Stimulated activated memory B cell treated with anti-CD40 and anti-IgM and Interleukin-4, amounts not matched to agents 10 μg/mL and 1 μg/mL and 100 μg/mL, for 72 hours (primary cell): ENCODE measurements at places on chromosomes 4 and X.
A peak's percentile ranks its signal among the peaks of the same experiment; 100 is the strongest.

DNA sequence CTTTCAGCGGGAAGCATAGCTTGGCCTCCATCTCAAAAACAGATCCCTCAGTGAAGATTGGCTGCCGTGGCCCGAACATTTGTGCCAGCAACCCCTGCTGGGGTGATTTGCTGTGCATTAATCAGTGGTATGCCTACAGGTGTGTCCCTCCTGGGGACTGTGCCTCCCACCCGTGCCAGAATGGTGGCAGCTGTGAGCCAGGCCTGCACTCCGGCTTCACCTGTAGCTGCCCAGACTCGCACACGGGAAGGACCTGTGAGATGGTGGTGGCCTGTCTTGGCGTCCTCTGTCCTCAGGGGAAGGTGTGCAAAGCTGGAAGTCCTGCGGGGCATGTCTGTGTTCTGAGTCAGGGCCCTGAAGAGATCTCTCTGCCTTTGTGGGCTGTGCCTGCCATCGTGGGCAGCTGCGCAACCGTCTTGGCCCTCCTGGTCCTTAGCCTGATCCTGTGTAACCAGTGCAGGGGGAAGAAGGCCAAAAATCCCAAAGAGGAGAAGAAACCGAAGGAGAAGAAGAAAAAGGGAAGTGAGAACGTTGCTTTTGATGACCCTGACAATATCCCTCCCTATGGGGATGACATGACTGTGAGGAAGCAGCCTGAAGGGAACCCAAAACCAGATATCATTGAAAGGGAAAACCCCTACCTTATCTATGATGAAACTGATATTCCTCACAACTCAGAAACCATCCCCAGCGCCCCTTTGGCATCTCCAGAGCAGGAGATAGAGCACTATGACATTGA, 175.4 kb downstream of the FAT4 start:
- ATAC-seq: peak; percentile 50

DNA sequence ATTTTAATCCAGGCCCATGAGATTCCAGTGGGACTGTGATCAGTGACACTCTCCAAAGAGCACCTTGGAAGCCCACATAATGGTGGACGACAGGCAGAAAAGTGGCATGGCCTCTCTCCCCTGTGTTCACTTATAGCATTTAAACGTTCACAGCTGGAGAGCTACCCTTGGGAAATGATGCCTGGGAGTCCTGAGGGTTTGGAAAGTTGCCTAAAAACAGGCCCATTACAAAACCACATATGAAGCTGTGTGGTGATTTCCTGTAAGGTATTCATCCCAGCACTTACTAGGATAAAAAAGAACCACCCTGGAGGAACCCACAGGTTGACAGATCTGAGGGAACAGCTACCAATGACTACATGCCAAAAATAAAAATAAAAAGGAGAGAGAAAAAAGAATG, 193.2 kb downstream of the RASL11B start:
- ATAC-seq: no peak

DNA sequence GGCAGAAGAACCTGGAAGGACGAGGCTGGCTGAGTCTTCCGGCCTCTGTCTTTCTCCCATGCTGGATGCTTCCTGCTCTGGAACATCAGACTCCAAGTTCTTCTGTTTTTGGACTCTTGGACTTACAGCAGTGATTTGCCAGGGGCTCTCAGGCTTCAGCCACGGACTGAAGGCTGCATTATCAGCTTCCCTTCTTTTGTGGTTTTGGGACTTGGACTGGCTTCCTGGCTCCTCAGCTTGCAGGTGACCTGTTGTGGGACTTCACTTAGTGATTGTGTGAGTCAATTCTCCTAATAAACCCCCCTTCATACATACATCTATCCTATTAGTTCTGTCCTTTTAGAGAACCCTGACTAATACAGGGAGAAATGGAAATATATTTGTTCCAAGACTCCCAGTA, 265.8 kb downstream of the PCDH18 start:
- no peak for ATAC-seq

DNA sequence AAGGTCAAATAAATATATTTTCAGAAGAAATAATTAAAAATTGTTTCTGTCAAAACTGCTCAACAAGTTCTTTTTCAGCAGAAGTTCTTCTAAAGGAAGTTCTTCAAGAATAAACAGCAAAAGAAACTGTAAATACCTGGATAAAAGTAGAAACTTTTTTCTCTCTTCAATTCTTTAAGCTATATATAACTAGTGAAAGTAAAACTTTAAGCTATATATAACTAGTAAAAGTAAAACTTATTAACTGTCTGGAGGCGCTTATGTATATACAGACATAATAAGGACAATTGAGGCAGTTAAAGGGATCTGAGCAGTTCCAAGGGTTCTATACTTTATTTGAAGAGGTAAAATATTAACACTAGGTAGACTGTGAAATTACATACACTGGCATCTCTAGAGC, 126.9 kb downstream of the LRBA start:
- ATAC-seq: no peak

DNA sequence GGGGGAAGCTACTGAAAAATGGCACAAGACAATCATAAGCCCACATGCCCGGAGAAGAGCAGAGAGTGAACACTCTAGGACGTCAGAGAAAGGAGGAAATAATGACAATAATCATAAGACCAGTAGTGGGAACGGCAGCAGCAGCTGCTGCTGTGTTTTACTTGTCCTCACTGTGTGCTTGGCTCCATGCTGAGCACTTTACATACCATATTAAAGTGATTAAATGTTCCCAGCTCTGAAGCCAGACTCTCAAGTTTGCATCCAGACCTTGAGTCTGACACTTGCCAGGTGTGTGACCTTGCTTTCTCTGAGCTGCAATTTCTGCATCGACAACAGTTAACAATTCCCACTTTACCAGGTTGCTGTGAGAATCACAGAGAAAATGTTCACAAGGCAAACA, 255.4 kb downstream of the SPANXN1 start:
- no peak for ATAC-seq

GRCh38 chr4:112861691-112862674, 187.5 kb upstream of the ANK2 start:
- ATAC-seq: no peak

- no peak for ATAC-seq
These were observed 14.4 kb upstream of the SMS start for GRCh38 chrX:21926116-21926515.

GRCh38 chr4:83205760-83206159, 78.8 kb downstream of the COQ2 start:
- no peak for ATAC-seq

DNA sequence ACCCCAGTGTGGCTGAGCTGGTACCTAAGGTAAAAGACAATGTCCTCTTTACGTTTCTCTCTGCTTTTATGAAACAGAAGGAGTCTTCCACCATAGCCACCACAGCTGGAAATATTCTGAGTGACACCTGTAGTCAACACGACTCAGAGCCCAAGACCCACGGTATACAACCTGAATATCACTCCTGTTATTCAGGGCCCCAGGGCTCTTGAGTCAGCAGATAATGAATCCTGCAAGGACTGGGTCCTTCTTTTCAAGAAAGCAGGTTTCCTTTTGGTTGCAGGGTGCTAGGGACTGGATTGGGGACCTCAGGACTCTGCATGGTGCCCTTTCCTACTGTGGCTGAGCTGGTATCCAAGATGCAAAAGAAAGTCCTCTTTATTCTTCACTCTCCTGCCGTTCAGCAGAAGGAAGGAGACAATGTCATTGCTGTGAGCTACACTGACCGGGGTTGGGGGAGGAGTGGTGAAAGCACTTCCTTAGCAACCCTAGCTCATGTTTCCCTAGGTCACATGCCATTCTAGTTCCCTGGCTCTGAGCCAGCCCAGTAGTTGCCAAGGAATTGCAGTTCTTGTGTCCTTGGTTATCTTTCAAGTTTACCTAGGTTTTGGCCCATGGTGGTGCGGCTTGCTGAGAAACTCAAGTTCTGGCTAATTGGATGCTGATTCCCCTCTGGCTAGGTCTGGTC, 23.7 kb upstream of the UNC5C start:
- peak; percentile 36 for ATAC-seq

- ATAC-seq: no peak
These were observed 335.2 kb downstream of the FBXW7 start for GRCh38 chr4:152200511-152201333.

DNA sequence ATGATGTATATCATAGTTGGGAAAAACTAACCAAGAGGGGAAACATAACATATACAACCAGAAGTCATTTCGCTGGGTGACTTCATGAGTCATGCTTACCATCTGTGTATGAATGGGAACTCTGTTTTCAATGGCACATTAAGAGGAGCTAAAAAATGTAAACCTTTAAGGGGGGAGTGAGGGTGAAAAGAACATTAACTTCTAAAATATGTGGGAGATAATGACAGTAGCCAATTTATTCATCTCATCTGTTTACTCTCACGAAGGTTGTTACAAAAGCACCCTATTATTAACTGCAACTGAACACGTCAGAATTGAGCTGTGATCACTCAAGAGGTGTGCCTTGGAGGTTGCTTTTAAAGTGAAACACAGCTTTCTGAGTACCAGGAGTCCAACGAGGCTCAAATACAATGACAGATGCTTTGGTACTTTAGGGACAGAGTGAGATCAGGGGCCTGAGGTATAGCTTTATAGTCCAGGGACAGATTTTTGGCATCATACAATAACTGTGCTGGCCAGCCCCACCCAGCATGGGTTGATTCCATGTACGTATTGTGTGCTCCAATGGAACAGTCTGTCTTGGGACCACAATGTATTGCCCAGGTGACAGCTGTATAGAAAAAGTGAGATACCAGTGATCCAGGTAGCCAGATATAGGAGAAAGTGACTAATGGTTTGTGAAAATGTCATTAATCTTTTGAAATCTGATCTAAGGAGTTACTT, 107.3 kb downstream of the AMMECR1 start:
- ATAC-seq: no peak

DNA sequence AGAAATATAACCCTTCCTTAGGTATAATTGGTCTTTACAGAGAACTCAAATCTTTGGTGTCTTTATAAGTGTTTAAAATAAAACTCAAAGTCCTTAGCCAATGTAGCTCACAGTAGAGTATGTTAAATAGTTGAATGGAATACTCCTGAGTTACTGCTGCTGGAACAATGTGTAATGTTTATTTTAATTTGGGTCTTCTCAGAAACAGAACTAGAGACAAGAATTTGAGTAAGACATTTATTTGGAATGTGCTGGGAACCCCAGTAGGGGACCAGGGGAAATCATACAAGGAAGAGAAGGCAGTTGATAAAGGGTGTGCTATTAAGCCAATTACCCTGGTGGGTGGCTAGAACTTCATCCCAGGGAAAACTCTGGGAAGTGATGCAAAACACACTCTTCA, 240.4 kb upstream of the LDB2 start:
- no peak for ATAC-seq

DNA sequence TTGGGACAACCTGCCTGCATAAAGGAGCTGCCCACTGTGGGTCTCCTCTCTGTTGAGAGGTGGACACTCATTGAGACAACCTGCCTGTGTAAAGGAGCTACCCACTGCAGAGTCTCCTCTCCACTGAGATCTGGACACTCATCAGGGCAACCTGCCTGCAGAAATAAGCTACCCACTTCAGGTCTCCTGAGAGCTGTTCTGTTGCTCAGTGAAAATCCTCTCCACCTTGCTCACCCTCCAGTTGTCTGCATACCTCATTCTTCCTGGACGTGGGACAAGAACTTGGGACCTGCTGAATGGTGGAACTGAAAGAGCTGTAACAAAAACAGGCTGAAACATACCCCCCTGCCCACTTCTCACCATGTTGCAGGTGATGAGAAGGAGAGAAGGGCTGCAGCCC, 59.9 kb upstream of the CDKN2AIP start:
- no peak for ATAC-seq

DNA sequence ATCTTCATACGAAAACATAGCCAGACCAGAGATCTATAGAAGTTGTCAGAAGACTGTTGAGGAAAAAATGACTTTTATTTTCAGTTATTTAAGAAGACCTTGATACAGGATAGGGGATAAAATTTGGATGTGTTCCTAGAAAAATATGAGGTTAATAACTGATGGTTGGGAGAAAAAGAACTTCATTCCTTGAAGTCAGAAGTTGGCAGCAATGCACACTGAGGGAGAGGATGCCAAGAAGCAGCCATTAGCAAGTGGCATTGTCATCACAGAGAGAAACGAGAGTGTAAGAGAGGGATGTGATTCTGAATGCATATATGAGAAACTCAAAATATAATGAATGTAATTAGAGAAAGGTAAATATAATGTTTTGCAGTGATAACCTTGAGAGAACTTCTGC, 382.1 kb upstream of the EPHA5 start:
- ATAC-seq: no peak

DNA sequence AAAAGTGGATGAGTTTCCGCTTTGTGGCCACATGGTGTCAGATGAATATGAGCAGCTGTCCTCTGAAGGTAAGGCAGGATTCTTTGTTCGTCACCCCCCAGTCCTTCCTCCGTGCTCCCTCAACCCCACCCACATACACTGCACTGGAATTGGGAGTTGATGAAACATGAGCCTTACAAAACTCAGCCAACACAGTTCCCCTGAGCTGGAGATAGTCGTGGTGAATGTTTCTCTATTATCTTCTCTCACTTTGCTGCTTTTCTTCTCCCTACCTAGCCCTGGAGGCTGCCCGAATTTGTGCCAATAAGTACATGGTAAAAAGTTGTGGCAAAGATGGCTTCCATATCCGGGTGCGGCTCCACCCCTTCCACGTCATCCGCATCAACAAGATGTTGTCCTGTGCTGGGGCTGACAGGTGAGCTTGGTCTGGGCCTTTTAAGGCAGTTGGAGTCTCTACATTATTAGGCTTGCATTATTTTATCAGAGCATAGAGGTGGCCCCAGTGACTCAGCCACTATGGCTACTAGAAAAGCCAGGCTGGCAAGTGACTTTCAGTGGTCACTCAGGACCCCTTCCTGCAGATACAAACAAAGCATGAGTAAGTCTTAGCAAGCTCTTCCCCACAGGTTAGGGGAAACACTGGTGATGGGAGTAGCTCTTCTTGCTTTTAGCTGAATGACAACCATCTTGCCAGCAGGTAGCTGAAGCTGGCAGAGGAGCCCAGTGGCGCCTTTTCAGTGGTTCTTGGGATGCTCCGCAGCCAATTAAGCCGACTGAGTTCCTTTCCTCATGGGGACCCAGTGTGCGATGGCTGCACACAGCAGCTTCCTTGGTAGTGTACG, 1.6 kb downstream of the RPL10 start:
- no peak for ATAC-seq

DNA sequence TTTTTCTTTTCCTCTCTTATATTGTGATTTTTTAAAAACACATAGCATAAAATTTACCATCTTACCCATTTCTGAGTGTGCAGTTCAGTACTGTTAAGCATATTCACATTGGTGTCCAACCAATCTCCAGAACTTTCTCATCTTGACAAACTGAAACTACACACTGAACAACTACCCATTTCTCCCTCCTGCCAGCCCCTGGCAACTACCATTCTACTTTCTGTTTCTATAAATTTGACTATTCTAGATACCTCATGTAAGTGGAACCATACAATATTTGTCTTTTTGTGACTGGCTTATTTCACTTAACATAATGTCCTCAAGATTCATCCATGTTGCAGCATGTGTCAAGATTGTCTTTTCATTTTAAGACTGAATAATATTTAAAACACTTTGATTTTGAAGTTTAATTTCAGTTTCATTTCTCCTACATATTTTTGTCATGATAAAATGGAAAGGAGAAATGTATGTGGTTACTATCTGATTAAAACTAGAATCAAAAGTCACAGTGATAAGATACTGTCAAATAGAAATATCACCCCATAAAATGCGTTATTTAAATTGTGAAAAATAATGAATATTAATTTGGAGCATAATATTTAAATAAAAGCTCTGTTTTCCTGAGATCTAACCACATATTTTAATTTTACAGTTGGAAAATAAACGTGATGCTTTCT, 122.8 kb downstream of the DIPK2B start:
- ATAC-seq: no peak

GRCh38 chrX:136780763-136781162, at the start of gene ARHGEF6:
TSS of gene ARHGEF6 (minus strand) at chrX:136780932. CDS start at chrX:136780882, 50 bp downstream.
- ATAC-seq: no peak

- ATAC-seq: no peak
These were observed 30.8 kb upstream of the ANXA3 start for GRCh38 chr4:78520808-78521226.

- ATAC-seq: no peak
These were observed 10.6 kb upstream of the CTSO start for GRCh38 chr4:155964016-155964891.
